Activated CD4-positive, alpha-beta T cell treated with anti-CD3 and anti-CD28 coated beads, Interleukin-2, amount 50 U/mL, for 48 hours (primary cell): ENCODE measurements at places on chromosomes 16 and 17.

DNA sequence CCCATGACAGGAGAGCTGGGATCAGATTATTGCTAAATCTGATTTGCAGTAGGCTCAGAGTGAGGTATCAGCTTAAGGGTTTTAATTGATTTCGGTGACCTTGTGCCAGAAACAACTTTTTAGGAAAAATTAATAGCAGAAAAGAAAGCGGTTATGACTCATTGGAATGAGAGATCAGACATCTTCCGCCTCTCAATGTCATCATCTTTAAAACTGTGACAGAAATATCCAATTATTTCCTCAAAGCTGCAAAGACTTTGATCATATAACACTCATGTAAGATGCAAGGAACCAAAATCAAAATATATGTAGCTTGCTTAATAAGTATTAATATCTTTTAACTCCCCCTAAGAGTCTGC lies 190.1 kb upstream of the FOXF1 start:
- DNase-seq: no peak

- no peak for DNase-seq
Measured at GRCh38 chr17:15951368-15952047, 6.6 kb downstream of the ADORA2B start.

GRCh38 chr16:67104061-67104460 lies 5.7 kb upstream of the PHAF1 start:
- no peak for DNase-seq

GRCh38 chr16:29154676-29155121 lies 169.8 kb downstream of the LAT start:
- no peak for DNase-seq

DNA sequence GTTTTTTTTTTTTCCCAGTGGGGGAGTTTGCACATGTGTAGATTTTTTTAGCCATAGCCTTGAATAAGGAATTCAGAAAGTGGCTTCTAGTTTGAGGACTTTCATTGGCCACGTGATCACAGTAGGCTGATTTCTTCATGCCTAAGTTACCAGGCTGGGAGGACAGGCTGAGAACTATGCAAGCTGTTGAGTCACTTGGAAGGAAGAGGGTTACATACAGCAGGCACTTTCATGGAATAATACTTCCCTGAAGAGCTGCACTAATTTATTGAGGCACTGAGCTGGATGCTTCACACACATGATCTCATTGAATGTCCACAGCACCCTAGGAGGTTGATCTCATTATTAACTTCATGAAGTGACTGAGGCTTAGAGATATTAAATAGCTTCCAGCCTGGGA lies 22.8 kb downstream of the PRKCB start:
- DNase-seq: no peak
